ENCODE measurements at places on chromosomes 3 and 15. TPM values are rescaled to one million over a fixed set of nuclear protein-coding genes. Genes with fewer than 3 reads are reported as not detected.

LRTM1 gene
- total RNA-seq, result not detected

MRPL47 gene
- total RNA-seq, result 22.6 TPM

MB21D2 gene
- 3.6 TPM for total RNA-seq

VGLL4 gene
- 31.8 TPM for total RNA-seq

RPSA gene
- 1,687 TPM for total RNA-seq

SPINT1 gene
- 250 TPM for total RNA-seq

GOLGA8R gene
- total RNA-seq, result 3.4 TPM

OSBPL10 gene
- 65.3 TPM for total RNA-seq

SLC22A14 gene
- 0.53 TPM for total RNA-seq

MAPKAPK3 gene
- 53.2 TPM for total RNA-seq

ZBBX gene
- not detected for total RNA-seq

SPRED1 gene
- 4.3 TPM for total RNA-seq

MME gene
- total RNA-seq, result 4.4 TPM

KBTBD8 gene
- 1.7 TPM for total RNA-seq

PLCH1 gene
- total RNA-seq, result 0.29 TPM

FES gene
- total RNA-seq, result 1.8 TPM

CACNA2D3 gene
- total RNA-seq, result 1.2 TPM

GNAT1 gene
- total RNA-seq, result not detected

UPK1B gene
- 5.9 TPM for total RNA-seq

IQCF2 gene
- total RNA-seq, result not detected

HCLS1 gene
- 9.0 TPM for total RNA-seq

MUC4 gene
- 11.1 TPM for total RNA-seq

CLDN16 gene
- not detected for total RNA-seq

PCOLCE2 gene
- 2.3 TPM for total RNA-seq

CD86 gene
- 0.42 TPM for total RNA-seq

CLDN18 gene
- total RNA-seq, result not detected

VGLL3 gene
- 1.4 TPM for total RNA-seq

ALS2CL gene
- 120 TPM for total RNA-seq

XCR1 gene
- 0.08 TPM for total RNA-seq

LHFPL4 gene
- 0.23 TPM for total RNA-seq

LOXL1 gene
- 4.3 TPM for total RNA-seq

GP9 gene
- not detected for total RNA-seq

ANKUB1 gene
- total RNA-seq, result not detected

All from esophagus squamous epithelium (tissue), 5 donors.